ENCODE measurements at places on chromosomes 11 and 22.

- DNase-seq, result no peak
Measured at GRCh38 chr11:19525714-19526113, 186.9 kb upstream of the NAV2 start.

DNA sequence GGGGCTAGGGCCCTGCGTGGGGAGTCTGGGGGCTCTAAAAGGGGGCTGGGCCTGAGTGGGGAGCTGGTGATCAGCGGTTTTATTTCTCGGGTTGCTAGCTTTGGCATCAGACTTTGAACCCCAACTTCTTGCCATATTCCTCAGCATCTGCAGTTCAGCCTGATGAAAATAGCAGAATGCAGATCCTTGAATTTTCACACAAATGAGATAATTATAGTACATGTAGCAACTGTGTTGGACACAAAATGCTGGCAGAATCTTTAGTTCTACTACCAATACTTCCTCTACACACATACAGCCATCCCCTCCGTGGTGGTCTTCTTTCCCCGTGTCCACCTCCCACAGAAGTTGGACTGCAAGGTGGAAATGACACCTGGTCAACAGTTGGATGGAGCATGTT lies 1.5 kb downstream of the ZC3H7B start:
- no peak for DNase-seq

- no peak for DNase-seq
Measured at GRCh38 chr11:1873048-1873812, 18.5 kb downstream of the PRR33 start.

DNA sequence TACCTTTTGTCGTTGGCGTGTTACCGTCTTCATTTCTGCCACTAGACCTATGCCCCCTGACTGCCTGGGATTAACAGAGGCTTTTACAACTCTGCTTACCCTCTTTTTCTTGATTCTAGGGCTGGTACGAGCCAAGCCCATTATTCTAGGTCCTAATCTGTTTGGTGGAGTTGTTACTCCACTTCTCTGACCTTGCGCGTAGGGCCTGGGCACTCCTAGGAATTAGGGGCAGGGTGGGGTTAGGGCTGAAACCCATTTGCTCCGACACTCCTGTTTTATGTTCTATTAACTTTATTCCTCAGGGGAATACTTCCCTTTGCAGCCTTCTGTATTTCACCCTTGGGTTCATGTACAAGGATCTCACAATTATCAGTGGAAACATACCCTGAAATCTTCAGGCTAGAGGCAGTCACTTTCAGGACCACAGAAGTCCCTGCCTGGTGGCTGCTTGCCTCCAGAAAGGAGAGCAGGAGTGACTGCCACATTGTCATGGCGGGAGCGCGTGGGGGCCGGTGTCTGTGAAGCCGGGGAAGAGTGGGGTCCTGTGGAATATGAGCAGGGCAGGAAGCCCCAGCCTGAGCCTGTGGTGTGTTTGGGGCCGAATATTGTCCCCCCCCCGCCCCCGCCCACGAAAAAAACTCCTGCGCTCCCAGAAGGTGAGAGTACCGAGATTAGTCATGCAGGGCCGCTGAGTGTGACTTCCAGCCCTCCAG lies 731 bp upstream of the SLC37A2 start:
- no peak for DNase-seq

- no peak for DNase-seq
Measured at GRCh38 chr11:73453562-73453961, 77.4 kb downstream of the RELT start.

DNA sequence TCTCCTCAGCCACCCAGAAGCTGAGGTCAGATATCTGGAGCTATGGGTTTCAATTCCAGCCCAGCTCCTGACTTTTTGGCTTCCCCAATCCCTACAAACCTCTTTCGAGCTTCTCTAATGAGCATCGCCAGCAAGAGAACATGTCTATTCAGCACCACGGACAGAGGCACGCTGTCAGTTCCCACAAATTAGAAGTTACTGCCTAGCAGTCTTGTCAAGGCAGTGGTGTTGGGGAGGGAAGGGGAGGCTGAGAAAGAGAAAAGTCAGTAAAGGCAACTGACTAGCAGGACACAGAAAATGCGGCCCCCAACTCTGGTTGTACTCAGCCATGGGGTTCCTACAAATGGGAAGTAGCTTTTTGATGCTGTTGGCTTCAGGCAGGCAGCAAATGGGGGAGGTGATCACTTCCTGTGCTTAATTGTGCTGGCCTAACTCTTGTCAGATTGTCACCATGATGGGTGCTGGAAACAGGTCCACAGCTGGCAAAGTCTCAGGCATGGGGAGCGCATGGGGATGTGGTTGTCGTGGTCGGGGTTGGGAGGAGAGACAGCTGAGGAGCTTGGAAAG lies 205.9 kb downstream of the ST3GAL4 start:
- DNase-seq, result no peak

DNA sequence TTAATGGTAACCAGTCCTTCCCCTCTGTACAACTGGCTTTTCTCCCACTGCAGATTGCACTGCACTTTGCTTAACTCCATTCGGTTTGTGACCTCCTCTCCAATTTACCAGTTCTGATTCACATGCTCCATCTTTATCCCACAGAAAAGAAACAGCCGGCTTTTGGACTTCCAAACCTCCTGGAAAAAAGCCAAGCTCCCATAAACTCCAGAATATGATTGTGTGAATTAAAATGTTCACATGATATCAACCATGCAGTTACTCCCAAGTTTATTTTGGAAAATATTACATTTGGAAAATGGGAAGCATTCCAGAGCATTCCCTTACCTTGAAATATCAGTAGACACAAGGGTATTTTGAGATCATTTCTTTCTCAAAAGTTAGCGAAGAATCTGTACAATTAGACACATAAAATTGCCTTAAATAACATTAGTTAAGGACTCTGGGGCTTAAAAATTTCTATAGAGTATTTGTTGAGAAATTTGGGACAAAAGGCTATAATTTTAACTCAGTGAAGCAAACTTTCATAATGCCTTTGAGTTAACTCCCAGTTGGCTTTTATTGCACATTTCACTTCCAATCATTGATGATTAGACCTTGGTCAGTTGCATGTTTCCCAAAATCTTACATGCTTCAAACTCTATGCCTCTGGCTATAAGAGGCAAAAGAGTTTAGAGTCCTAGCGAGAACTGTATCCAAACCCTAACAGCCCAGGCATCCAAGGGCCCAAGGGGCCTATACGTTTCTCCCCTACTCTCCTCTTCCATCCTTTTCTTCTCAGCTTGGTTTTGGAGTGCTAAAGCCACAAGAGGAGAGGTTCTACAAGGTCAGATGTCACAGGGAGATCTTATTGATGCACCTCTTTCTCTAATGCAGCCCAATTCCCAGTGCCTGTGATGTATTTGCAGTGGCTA lies 23.6 kb upstream of the TMEM135 start:
- no peak for DNase-seq

- DNase-seq, result no peak
Measured at GRCh38 chr11:76839311-76839710, 21.4 kb upstream of the ACER3 start.

GRCh38 chr11:77411717-77412441 lies 62.0 kb downstream of the PAK1 start:
- peak; percentile 67 for DNase-seq

GRCh38 chr11:10355257-10355661 lies 50.4 kb downstream of the ADM start:
- no peak for DNase-seq

Measured in activated T-cell treated with anti-CD3 and anti-CD28 coated beads for 4 hours (primary cell).